ENCODE measurements at places on chromosomes 7 and 10.

GRCh38 chr7:37817996-37818720 is 30.2 kb upstream of the NME8 start:
- no peak for DNase-seq

GRCh38 chr7:147771344-147771743 is 819.2 kb upstream of the C7orf33 start:
- DNase-seq: no peak

DNA sequence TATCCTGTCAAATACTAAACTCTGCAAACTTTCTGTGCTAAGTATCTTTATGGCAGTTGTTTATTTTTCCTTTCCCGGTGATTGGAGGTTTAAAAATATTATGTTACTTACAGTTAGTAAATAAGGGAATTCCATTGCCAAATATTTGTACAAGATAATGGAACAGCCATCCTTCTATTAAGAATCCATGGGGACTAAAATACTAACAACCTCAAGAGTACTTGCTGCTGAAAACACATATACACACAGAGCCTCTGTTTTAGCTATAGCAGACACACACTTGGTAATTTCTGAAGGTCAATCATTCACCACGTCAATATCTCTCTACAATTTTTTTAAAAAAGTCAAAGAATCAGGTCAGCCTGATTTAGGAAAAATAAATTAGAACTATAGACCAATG is 32.4 kb downstream of the TSPAN12 start:
- DNase-seq: no peak

DNA sequence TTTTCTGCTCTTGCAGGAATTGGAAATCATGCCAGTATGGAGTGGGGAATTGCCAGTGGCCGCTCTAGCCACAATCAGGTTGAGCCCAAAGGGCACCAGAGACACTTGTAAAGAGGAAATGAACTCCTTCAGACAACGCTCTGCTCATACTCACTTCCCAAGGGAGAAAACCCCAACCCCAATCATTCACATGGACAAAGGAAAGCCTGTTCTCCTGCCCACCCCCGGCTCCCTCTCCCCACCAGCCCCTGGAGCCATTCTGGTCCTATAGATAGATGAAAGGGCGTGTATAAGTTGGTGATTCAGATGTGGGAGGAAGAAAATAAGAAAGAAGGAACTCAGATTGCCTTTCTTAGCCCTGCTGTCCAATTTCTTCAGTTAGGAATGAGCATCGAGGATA is 57.4 kb downstream of the GFRA1 start:
- DNase-seq: no peak

DNA sequence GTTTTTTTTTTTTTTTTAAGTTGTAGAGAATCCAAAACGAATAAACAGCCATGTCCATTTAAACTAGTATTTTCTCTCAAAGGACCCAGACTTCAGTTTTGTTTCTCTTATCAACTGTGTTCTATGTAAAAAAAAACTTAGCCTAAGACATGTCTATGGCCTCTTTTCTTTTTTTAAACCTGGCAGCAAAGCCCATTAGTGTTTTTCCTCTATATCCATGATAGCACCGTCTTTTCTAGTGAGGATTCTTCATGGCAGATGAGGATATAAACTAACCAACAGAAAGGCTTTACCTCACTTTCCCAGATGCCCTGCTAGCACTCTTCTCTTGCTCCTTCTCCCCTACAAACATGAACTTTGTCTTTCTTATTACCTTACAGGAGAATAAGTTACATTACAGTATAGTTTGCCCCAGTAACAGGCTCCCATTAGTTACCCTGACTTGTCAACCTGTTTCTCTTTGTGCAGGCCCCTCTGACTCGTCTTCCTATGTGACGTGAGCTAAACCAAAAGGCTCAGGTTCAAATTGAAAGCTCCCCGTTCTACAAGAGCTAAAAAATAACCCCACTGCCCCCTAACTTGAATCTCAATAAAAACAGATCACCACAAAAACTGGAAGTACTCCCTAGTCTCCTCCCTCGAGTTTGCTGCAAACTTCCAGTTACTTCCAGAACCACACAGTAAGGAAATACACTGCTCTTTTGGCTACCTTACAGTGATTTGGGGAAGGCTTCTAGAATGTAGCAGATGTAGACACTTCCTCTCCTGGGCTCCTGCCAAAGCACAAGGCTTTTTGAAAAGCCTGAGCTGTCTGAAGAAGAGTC is 20.1 kb downstream of the P4HA1 start:
- no peak for DNase-seq

- DNase-seq: no peak
Observed at GRCh38 chr7:4479367-4480039, 202.6 kb upstream of the FOXK1 start.

DNA sequence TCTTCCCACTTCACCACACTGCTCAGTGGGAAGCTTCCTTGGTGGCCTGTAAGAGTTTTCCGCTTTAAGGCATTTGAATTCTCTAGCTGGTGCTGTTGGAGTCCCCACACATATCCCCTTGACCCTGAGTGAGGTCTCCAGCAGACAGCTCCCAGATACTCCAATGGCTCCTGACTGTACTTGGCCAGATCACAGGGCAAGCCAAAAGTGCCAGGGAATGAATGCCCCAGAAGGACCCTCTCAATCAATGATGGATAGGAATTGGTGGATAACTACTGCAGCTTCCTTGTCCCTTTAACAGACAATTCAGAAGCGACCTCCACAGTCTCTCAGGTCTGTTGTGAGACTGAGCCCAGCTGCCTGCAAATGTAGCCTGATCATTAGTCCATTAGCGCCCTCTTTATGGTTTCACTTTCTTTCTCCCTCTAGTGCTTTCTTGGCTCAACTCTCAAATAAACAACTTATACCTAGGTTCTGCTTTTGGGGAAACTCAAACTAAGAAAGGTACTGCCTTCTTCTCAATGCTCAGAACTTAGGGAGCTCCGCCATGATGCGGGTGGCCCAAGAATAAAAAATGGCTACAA is 283.0 kb downstream of the TCF7L2 start:
- no peak for DNase-seq

GRCh38 chr7:23093111-23093510 is 12.5 kb upstream of the KLHL7 start:
- DNase-seq: no peak

- no peak for DNase-seq
Observed at GRCh38 chr7:50738932-50739331, 43.8 kb downstream of the GRB10 start.

DNA sequence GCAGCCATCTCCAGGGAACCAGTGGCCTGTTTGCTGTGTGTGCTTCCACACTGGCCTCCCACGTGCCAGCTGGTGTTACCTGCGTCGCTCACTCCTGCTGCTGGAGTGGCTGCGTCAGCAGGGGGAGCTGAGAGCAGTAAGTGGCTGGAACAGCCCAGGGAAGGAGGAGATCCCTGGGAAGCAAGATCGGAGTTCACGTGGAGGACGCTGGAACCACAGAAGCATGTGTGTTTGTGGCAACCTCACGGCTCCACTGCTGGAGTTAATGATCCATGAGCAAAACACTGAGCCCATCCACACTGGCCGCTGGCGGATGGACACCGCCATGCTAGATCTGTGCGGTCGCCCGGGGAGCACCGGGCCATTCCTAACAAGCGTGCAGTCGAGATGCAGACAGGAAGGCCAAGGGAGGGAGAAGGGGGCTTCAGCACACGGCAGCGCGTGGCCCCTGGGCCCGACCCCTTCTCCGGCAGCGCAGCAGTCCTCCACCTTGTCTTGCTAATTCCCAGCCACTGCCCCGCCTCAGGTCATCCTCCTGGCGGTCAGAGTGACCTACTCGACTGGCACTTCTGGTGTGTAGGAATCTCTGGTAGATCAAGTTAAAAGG is 68.5 kb upstream of the EEPD1 start:
- DNase-seq: no peak

- no peak for DNase-seq
Observed at GRCh38 chr7:143433759-143434158, 9.5 kb upstream of the TAS2R60 start.

DNA sequence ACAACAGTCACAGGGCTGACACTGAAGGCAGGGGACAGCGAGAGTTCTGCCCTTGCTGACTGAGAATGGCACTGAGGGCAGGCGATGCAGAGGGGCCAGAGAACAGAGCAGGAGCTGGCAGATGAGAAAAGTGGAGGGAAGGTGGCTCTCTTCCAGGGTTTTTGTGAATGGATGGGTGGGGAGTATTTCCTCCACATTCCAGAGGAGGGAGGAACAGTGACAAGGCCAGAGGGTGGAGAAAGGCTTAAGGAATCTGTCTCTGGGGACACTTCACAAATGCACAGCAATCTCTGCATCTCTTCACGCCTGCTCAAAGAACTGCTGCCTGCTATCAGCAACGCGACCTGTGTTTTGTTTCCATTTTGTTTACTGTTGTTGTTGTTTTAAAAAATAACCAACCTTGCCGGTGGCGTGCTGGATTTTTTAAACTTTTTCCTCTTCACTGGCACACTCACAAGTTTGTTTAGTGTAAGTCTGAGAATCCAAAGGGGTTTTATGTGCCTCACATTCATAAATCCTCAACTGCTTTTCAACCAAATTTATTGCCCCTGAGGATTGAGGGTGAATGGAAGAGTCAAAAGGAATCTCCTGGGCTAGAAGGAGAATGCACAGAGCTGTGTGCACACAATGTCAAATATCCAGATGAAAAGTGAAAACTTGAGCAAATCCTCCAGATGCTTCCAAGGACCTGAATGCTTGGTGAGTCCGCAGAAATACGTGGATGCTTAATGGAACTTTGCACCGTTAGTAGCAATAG is 129.3 kb downstream of the GLI3 start:
- no peak for DNase-seq

Measured in stimulated activated CD8-positive, alpha-beta memory T cell treated with anti-CD3 and anti-CD28 coated beads, Interleukin-15, amount 100 ng/mL, for 48 hours (primary cell).